ENCODE measurements at places on chromosomes 6 and 20. TPM values are rescaled to one million over a fixed set of nuclear protein-coding genes. Genes with fewer than 3 reads are reported as not detected.

DEFB129 gene
- total RNA-seq: not detected

PMEPA1 gene
- total RNA-seq: 50.3 TPM

LIN28B gene
- total RNA-seq: not detected

SALL4 gene
- 0.32 TPM for total RNA-seq

Measured in foreskin keratinocyte (primary cell).